Activated CD4-positive, alpha-beta T cell treated with anti-CD3 and anti-CD28 coated beads for 36 hours (primary cell): ENCODE measurements at places on chromosomes 7 and 10. TPM values are rescaled to one million over a fixed set of nuclear protein-coding genes. Genes with fewer than 3 reads are reported as not detected.
A peak's percentile ranks its signal among the peaks of the same experiment; 100 is the strongest.

DNA sequence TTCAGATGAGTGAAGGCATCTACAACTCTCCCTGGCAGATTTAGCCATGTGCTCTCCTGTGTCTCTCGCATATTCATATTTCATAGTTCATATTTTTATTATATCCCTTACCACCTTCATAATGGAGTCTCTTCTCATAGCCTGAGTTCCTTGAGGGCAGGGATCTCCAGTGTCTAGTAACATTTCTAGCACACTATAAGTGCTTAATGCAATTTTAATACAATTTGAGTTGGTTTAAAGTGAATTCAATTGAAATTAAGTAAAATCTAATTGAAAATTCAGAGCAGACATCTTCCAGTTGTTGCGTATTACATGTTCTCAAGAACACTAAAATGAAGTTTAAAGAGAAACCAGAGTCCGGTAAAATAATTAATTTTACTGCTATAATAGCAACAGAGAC, 163.6 kb upstream of the GNAI1 start:
- no peaks in the 10 kb centered on the region for H3K36me3 ChIP-seq
- no peak overlapping the region for H3K27ac ChIP-seq
- H3K4me3 ChIP-seq: no peak overlapping the region
- no peaks in the 10 kb centered on the region for H3K4me1 ChIP-seq
- no peak for DNase-seq

GRCh38 chr10:124995605-124996004, 53.7 kb downstream of the ZRANB1 start:
- peaks cover 6% of the 10 kb centered on the region for H3K36me3 ChIP-seq
- H3K27me3 ChIP-seq: no peaks in the 10 kb centered on the region
- no peaks in the 10 kb centered on the region for H3K4me1 ChIP-seq
- H3K4me3 ChIP-seq: no peak overlapping the region

Gene PAX4
- total RNA-seq: not detected

DNA sequence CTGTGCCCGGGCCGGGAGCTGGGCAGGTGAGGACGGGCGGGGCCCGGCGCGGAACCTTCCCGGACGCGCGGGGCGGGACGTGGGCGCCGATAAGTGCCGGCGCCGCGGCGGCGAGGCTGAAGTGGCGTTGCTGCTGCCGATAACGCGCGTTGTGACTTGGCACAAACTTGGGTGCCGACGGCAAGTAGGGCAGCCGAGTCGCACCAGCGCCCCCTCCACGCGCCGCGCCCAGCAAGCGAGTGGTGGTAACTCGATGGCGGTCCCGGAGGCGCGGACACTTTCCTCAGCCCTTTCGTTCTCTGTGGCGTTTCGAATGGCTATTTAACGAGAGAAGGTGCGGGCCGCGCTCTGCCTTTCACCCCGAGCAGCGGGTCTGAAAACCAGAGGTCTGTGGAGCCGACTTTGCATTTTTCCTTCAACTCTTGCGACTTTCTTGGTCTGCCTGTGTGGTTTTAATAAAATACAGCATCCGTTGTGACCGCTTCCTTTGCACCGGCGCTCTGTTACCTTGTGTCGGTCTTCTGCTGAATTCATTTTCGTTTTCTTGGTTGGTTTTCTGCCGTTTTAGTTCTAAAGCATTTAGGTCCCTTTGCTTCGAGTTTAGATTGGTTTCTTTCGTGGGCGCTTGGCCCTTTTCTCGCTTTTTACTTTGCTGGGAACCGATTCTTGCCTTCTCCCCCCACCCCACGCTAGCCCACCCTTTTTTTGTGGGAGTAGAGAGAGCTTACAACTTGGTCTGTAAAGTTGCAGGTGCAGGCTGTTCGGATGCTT, 701 bp downstream of the STK17A start:
- H3K4me1 ChIP-seq: peaks cover 33% of the 10 kb centered on the region
- H3K27ac ChIP-seq: peak overlapping the region; percentile 97
- H3K4me3 ChIP-seq: peak overlapping the region; percentile 99
- H3K27me3 ChIP-seq: peaks cover 6% of the 10 kb centered on the region

GRCh38 chr10:26468291-26468690, 30.1 kb downstream of the APBB1IP start:
- peaks cover 34% of the 10 kb centered on the region for H3K36me3 ChIP-seq
- no peaks in the 10 kb centered on the region for H3K27me3 ChIP-seq
- peaks cover 90% of the 10 kb centered on the region for H3K4me1 ChIP-seq
- DNase-seq: no peak
- no peak overlapping the region for H3K4me3 ChIP-seq
- peak overlapping the region; percentile 25 for H3K27ac ChIP-seq

- H3K27ac ChIP-seq: no peak overlapping the region
- no peak for DNase-seq
- H3K27me3 ChIP-seq: no peaks in the 10 kb centered on the region
- peaks cover 7% of the 10 kb centered on the region for H3K4me1 ChIP-seq
- H3K4me3 ChIP-seq: no peak overlapping the region
- H3K36me3 ChIP-seq: no peaks in the 10 kb centered on the region
Observed at GRCh38 chr7:140322759-140323158, 75.6 kb downstream of the SLC37A3 start.

Gene DKK1
- total RNA-seq: not detected

DNA sequence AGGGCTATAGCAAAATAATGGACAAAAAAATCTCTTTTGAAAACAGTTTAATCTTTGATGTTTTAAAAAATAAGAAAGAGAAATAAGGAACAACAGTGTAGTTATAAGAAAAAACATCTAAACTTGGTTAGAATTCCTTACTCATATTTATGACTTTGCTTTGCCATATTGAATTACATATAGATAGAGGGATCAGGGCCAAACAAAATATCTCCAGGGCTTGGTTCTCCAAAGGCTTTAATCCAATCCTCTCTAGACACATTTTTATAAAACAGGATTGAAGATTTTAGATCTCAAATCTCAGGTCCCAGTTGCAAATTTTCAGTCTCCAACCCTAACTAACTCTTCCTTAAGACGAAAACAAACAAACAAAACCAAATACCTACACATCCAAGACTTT, 72.6 kb upstream of the RHOBTB1 start:
- H3K27me3 ChIP-seq: peaks cover 2% of the 10 kb centered on the region
- no peaks in the 10 kb centered on the region for H3K36me3 ChIP-seq
- no peak overlapping the region for H3K27ac ChIP-seq
- H3K4me1 ChIP-seq: no peaks in the 10 kb centered on the region

DNA sequence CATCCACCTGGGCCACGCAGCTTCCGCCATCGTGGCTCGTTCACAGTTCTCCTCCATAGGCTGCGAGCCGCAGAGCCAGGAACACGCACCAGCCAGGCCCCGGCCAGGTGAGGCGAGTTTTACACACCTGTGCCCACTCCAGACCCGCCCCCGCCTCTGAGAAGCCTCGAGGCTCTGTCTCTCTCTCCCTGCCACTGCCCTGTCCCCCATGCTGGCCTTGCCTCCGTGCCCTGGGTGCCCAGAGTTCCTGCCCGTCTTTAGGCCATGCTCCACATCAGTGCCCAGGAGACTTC, 142.2 kb downstream of the SLIT1 start:
- H3K27me3 ChIP-seq: no peaks in the 10 kb centered on the region
- no peaks in the 10 kb centered on the region for H3K4me1 ChIP-seq
- no peaks in the 10 kb centered on the region for H3K36me3 ChIP-seq
- no peak overlapping the region for H3K27ac ChIP-seq

DNA sequence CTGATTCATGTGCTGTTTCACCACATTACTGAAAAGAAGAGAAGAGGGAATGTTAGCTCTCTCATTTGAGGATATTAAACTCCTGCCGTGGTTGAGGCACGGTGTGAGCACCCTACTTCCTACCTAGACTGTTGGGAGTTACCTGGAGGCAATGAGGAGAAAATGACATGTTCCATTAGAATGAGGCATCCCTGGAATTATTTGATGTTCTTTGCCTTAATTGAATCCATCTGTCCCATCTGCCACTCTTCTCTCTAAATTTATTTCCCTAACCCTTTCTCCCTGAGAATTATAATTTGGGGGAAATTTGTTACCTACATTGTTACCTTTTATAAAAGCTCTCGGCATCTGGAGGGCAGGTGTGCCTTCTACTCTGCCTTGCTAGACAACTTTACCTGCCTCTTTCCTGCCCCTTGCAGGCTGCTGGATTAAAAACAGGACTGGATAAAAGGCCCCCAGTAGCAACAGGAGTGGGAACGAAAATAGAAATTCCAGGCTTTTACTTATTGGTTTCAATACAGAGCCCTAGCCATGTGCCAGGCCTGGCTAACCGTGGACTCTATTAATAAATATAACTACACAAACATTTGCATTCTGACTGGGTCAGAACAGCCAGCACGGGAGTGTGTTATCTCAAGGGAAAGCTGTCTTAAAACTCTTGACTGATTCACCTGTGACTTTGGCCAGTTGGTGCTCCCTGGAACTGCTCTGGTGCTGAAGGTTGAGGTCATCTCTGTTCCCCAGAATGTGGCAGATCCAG, 4.4 kb upstream of the ATXN7L1 start:
- no peak overlapping the region for H3K27ac ChIP-seq
- H3K4me1 ChIP-seq: peaks cover 48% of the 10 kb centered on the region
- DNase-seq: no peak
- H3K27me3 ChIP-seq: peaks cover 3% of the 10 kb centered on the region
- no peaks in the 10 kb centered on the region for H3K36me3 ChIP-seq

Gene CYP2C9
- total RNA-seq: not detected

GRCh38 chr10:82949816-82950575, 1075.0 kb downstream of the NRG3 start:
- no peak overlapping the region for H3K4me3 ChIP-seq
- H3K27me3 ChIP-seq: no peaks in the 10 kb centered on the region
- H3K36me3 ChIP-seq: no peaks in the 10 kb centered on the region
- no peak overlapping the region for H3K27ac ChIP-seq
- no peaks in the 10 kb centered on the region for H3K4me1 ChIP-seq
- DNase-seq: no peak

- no peak overlapping the region for H3K4me3 ChIP-seq
- no peaks in the 10 kb centered on the region for H3K4me1 ChIP-seq
- no peaks in the 10 kb centered on the region for H3K36me3 ChIP-seq
- DNase-seq: no peak
- peaks cover 3% of the 10 kb centered on the region for H3K27me3 ChIP-seq
Observed at GRCh38 chr7:117472335-117472734, 7.5 kb upstream of the CFTR start.

DNA sequence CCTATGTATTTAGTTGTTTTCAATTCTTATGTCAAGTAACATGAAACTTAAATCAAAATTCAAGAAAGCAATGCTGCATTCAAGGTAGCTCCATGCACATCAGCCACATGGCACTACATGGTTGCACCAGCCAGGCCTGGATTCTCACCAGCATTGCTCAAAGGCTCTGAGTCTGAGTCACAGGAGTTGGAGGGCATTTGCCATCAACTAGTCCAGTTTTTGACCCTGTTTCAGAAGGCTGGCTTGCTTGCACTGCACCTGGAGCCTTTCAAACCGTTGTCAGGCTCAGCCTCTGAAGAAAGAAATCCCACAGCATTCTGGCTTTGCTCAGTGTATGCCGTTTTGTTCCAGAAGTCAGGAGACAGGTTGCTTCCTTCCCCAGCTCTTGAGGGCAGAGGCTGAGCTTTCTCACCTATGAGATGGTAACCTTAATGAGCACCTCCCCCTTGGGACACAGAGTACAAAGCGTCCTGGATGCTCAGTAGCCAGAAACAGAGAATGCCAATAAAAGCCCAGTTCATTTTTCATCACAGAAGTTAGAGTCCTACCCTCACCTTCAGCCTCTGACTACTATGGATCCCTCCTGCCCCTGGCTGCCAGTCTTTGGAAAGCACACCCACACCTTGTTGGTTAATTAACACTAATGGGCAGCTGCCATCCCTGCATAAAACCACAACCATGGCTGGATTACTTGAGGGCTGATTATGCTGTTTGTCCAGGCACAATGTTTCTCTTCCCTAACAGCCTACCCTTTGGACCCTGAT, 288.4 kb upstream of the LRRTM3 start:
- DNase-seq: no peak
- H3K27ac ChIP-seq: no peak overlapping the region
- H3K36me3 ChIP-seq: no peaks in the 10 kb centered on the region
- H3K4me1 ChIP-seq: no peaks in the 10 kb centered on the region
- H3K27me3 ChIP-seq: no peaks in the 10 kb centered on the region
- no peak overlapping the region for H3K4me3 ChIP-seq

Gene LDB3
- 0.09 TPM for total RNA-seq

DNA sequence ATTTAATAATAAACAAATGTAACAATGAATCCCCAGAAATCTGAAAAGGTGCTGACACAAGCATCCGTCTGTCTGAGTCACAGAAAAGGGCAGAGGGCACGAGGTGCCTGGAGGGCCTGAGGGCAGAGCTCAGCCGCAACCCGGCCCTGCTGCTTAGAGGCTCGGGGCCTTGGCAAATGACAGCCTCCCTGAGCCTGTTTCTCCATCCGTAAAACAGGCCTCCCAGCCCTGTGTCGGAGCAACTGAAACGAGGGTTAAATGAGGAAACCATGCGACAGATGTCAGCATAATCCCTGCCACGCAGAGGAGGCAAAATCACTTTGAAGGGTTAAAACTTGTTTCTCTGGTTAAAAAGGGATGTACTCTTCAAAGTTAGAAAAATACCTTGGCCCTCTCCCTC, 24.9 kb downstream of the NUDT1 start:
- H3K4me3 ChIP-seq: no peak overlapping the region
- no peaks in the 10 kb centered on the region for H3K27me3 ChIP-seq
- no peak for DNase-seq
- peaks cover 3% of the 10 kb centered on the region for H3K4me1 ChIP-seq
- peaks cover 11% of the 10 kb centered on the region for H3K36me3 ChIP-seq
- H3K27ac ChIP-seq: no peak overlapping the region

- H3K27me3 ChIP-seq: no peaks in the 10 kb centered on the region
- no peaks in the 10 kb centered on the region for H3K36me3 ChIP-seq
- no peak overlapping the region for H3K4me3 ChIP-seq
- H3K4me1 ChIP-seq: no peaks in the 10 kb centered on the region
- no peak overlapping the region for H3K27ac ChIP-seq
Observed at GRCh38 chr7:120215654-120216053, 57.3 kb upstream of the KCND2 start.

Gene CLDN4
- 0.12 TPM for total RNA-seq

- H3K4me1 ChIP-seq: no peaks in the 10 kb centered on the region
- H3K27ac ChIP-seq: no peak overlapping the region
- no peaks in the 10 kb centered on the region for H3K36me3 ChIP-seq
- H3K4me3 ChIP-seq: no peak overlapping the region
Observed at GRCh38 chr10:93554760-93555432, 11.6 kb upstream of the FFAR4 start.

- H3K36me3 ChIP-seq: no peaks in the 10 kb centered on the region
- no peak overlapping the region for H3K27ac ChIP-seq
- peak; percentile 15 for DNase-seq
- peaks cover 11% of the 10 kb centered on the region for H3K27me3 ChIP-seq
- H3K4me3 ChIP-seq: no peak overlapping the region
Observed at GRCh38 chr7:20647908-20648776, 32.7 kb downstream of the ABCB5 start.

DNA sequence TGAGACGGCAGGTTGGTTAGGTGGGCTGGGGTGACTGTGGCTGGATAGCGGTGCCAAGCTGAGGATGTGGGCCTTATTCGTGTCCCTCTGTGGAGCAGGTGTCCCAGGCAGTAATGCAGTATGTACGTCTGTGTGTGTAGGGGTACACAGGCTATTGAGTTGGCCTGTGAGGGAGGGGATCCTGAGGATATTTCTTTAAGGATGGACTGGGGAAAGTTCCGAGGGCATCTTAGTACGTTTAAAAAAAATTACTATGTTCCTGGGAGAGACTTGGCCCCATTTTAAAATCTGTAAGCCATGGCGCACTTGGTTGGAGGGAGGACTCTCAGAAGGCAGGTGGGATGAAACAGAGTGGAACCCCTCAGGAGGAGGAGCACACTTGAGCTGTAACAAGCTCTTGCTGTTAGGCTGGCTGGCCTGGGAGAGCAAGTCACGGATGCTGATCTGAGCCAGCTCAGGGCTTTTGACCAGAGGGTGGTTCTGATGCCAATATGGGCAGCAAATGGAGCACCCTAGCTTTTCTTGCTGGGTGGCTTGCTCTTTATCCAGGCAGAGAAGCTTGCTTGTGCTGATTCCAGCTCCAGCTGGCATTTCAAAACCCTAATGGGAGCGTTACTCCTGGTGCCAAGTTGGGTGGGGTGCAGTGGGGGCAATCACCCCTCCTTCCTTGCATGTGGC, 765 bp downstream of the WBP1L start:
- peaks cover 44% of the 10 kb centered on the region for H3K4me1 ChIP-seq
- H3K27me3 ChIP-seq: no peaks in the 10 kb centered on the region
- peak overlapping the region; percentile 92 for H3K4me3 ChIP-seq
- H3K36me3 ChIP-seq: peaks cover 11% of the 10 kb centered on the region
- DNase-seq: peak; percentile 47
